Testis (tissue), 5 donors: ENCODE measurements at places on chromosomes 7 and 10. TPM values are rescaled to one million over a fixed set of nuclear protein-coding genes. Genes with fewer than 3 reads are reported as not detected.

WEE2 gene
- 0.20 TPM for polyA plus RNA-seq

PDE6C gene
- 0.09 TPM for polyA plus RNA-seq

OR2A1 gene
- polyA plus RNA-seq, result 0.20 TPM

SSC4D gene
- polyA plus RNA-seq, result 2.8 TPM

PRPF18 gene
- polyA plus RNA-seq, result 20.6 TPM

- peak; percentile 26 for DNase-seq
Measured at GRCh38 chr7:112206991-112207592, 597 bp downstream of the ZNF277 start.

DNA sequence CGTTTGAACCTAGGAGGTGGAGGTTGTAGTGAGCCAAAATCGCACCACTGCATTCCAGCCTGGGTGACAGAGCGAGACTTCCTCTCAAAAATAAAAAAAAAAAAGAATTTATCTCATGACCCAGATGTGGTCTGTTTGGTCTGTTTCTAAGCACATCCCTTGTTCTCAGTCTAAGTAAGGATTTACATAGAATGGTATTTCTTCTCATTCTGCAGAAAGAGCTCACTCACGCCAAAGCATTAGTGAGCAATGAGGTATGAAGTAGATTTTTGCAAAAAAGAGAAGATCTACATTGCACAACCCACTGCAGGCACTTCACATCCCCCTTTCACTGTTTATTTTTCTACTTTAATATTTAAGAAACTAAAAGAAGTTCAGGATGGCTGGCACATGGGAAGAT is 76.5 kb upstream of the FGL2 start:
- no peak for DNase-seq

- DNase-seq, result no peak
Measured at GRCh38 chr10:80504158-80504811, 33.4 kb upstream of the SH2D4B start.

- no peak for DNase-seq
Measured at GRCh38 chr7:111744501-111745155, 182.3 kb upstream of the IMMP2L start.

DNA sequence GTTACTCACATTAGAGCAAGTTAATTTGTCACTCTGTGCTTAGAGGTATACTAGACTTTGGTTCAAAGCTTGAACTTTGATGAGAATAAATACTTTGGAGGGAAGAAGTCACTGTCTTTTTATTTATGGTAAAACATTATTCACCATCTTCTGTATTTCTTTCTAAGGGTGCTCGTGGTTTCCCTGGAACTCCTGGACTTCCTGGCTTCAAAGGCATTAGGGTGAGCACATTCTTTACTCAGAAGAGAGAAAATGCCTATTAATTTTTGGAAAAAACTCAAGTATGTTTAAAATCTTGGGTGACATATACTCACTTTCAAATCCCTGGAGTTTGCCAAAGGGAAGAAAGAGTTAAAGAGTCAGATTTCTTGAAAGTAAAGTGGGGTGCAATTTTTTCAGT is 10.8 kb downstream of the COL1A2 start:
- DNase-seq, result no peak

DNA sequence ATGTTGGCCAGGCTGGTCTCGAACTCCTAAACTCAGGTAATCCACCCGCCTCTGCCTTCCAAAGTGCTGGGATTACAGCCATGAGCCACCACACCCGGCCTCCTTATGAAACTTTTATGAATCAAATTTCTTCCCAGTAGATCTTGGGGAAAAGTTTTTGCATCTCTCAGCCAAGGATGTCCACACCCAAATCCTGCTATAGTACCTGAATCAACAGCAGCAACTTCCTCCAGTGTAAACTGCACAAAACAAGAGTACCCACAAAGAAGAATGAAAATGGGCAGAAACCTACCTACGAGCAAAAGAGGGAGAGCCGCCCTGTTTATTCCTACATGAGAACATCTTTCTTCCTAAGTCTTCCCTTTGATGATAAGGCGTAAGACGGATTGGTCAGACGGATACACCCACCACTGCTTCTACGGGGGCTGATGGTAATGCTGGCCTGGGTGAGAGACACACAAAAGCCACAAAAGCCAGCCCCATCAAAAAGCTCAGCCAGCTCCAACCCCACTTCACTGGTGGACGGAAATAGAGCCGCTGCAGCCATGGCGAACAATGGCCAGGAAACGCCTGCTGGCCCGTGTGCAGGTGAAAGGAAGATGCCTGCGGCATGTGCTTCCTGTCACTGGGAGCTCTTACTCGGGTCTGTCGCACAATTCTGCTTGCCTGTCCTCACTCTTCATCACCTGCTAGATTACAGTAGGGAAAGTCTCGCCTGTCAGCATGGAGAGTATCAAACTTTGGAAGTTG is 10.4 kb downstream of the JCAD start:
- no peak for DNase-seq

DNA sequence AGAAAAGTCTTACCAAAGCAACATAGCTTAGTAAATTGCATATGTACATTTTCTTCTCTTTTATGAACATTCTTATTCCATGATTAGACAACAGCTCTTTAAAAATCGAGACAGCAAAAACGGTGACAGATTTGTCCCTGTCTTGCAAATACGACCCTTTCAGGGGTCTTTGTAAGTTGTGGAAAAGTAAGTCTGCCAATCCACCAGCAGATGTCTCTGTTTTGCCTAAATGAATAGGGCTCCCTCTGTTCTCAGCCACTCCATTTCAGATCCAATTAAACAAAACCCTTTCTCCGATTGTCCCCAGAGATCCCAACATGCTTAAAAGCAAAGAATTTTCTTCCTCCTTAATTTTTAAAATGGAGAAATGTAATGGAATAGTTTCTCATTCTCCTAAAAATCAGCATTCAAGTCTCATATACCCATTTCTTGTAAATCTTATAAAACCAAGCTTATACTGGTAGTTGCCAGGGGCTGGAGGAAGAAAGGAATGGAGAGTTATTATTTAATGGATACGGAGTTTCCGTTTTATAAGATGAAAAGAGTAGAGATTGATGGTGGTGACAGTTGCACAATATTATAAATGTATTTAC is 61.0 kb upstream of the NFE2L3 start:
- DNase-seq, result no peak

DNA sequence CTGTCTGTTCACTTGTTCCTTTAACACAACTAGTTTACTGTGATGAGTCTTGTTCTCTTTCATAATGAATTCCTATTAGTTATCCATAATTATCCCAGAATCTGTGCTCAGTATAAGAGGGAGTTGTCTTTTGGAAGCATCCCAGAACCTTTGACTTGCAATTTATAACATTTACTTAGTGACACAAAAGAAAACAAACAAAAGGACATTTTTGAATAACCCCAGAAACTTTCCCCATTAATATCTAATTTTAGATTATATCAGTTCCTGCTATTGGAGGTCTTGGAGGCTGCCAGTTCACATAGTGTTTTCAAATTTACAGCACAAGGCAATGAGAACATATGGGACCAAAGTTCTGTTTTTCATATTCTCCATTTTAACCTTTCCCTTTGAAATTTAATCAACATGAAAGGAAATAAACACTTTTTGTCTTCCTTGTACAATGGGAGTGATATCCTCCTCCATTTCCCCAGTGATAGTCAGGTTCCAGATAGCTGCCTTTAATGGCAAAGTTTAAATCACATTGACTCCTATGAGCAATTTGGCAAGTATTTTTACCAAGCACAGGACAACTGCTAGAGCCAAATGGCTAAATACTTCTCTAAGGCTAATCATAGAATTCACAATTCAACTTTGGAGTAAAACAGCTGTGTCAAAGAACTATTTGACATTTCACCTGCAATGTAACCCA is 37.1 kb upstream of the GNAT3 start:
- DNase-seq, result no peak

DNA sequence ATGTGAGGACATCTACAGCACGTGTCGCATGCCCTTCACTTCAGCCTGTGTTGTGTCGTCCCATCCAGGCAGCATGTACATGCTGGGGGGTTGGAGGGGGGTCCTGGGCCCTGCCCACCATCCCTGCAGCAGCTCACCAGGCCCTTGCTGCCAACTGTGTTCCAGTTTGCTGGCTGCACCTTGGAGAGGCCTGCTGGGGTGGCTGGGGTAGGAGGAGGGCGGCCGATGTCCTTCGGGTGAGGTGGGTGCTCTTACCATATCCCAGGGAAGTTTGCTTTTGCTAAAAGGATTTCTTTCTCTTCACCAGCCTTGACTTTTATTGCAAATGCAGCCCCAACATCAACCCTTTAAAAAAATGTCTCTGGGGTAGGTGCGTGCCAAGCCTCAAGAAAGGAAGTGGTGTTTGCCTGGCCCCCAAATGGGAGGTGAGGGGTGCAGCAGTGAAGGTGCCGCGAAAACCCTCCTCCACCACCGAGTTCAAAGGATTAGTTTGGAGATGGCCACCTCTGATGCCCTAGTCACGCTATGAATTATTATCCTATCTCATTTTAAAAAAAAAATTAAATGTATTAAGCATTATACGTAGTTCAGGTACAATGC is 165.8 kb upstream of the KLF6 start:
- DNase-seq, result no peak

GRCh38 chr7:116213361-116214130 is 3.2 kb downstream of the TES start:
- DNase-seq, result no peak

DNA sequence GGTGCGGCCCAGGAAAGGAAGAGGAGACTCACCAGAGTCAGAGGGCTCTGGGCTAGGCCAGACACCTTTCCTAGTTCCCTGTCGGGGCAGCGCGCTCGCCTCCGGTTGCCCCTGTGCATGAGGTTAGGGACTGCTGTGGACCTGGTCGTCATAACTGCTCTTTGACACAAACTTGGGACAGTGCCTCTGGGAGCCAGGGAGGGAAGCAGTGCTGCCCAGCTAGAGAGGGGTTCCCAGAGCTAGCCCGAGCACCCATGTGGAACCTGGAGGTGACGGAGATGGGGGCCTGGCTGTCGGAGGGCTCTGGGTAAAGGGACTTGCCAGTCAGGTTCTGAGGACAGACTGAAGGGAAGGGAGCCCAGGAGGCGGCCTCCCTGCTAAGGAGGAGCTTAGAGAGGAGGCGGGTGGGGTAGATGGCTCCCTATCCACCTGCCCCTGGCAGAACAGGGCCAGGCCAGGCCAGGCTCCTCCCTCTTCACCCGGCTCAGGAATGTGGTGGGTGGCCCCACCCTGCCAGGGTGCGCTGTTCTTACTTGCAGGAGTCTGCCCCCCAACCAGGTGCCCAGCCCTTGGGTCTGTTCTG is 29.7 kb downstream of the AGAP3 start:
- peak; percentile 33 for DNase-seq
